C1 segment of cervical spinal cord (tissue), 14 donors: ENCODE measurements at places on chromosomes 4 and X.
A peak's percentile ranks its signal among the peaks of the same experiment; 100 is the strongest.

- DNase-seq = no peak
These were observed 54.2 kb downstream of the SUPT20HL2 start for GRCh38 chrX:24259544-24260240.

- no peak for DNase-seq
These were observed 104.2 kb upstream of the TLR2 start for GRCh38 chr4:153579872-153580271.

DNA sequence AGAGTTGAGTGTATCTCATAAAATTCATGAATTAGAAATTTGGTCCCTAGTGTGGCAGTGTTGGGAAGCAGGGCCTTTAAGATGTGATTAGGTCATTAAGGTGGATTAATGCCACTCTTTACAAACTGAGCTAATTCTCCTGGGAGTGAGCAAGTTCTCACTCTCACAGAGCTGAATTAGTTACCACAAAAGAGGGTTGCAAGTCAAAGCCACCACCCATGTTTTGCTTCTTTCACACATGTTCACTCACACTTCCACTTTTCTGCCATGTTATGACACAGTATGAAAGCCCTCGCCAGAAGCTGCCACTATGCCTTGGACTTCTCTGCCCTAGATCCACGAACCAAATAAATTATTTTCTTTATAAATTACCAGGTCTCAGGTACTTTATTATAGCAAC lies 332.1 kb downstream of the ARAP2 start:
- no peak for DNase-seq

GRCh38 chr4:112516471-112517066 lies 589 bp upstream of the NEUROG2 start:
- DNase-seq = no peak

- DNase-seq = no peak
These were observed 104.1 kb downstream of the INPP4B start for GRCh38 chr4:142741995-142742394.

DNA sequence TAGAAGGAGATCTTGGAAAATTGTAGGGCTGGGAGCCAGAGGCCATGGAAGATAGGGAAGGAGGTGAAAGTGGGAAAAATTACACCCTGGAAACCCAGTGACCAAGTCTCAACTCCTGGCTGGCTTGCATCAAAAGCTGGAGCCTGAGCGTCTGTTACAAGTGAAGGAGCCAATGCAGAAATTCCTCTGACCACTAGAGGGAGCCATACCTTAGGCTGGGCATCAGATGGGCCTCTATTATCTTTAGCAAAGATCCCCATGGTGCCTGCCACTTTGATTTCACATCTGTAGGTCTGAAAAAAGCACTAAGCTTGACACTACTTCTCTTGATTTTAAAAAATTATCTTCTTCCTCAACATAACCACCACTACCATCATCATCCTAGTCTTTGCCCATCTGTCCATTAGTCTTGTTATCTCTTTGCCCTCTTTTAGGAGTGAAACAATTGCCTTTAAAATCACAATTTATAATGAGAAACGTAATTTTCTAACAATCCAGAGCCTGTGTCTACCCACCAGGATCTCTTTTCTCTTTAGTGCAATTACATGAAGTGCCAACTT lies 62.9 kb downstream of the ANAPC4 start:
- DNase-seq = peak; percentile 52

- no peak for DNase-seq
These were observed 3.2 kb upstream of the CPZ start for GRCh38 chr4:8589336-8589735.

- no peak for DNase-seq
These were observed 132.2 kb upstream of the NDP start for GRCh38 chrX:44105228-44105913.

DNA sequence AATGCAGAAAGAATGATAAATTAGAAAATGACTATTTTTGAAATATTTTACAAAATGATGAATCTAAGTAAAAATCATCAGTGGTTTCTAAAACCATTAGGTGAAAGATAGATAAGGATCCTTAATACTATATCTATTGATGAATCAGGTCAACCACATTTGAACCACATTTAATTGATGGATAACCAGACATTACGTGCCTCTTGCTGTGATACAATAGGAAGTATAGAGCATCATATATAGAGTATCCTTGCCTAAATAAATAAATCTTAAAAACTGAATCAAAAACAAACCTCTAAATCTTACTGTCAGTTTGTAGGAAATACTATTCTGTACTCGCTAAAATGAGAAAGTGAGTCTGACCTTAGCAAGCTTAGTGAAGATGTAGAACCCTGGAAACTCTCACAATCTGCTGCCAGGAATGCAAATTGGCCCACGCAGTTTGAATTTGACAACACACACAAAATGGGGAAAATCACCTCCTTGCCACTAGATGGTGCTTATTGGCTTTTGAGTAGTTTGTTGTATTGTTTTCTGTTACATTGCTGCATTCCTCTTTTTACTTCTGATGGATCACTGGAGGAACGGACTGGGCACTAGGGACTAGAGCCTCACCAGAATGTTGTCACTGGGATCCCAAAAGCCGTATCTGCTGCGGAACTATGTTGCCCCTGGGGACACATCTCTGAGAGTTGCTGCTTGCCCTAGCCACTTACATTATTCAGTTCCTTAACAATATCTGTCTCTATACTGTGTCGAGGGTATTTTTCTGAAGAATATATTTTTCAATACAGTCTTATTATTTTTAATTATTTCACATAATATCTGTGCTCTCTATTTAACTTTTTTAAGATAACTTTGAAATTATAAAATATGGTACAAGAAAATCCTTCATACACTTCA lies 25.4 kb upstream of the SLAIN2 start:
- DNase-seq = no peak

DNA sequence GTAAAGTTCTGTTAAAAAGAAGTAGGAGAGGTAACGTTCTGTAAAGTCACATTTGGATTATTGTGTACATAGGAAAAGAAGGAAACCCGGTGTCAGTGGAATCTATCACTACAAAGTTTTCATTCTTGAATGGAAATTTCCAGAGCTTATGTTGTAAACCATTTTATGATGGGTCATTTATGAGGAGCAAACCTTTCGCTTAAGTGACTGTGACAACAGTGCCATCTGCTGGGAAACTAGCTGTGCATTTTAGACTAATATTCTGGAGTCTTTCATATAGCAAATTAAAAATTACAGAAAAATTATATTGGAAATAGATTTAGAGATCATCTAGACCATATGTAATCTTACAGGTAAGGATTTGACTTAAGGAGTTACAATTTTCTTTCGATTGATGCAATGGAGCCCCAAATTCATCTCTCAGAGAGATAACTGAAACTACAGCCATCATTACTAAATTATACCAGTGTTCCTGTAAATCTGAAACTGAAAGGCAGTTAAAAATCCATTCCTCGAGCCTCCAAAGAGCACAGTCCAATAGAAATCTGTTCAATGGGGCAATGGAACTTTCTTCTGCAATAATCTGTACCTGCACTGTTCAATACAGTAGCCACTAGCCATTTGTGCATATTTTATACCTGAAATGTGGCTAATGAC lies 26.9 kb downstream of the ASB9 start:
- no peak for DNase-seq

DNA sequence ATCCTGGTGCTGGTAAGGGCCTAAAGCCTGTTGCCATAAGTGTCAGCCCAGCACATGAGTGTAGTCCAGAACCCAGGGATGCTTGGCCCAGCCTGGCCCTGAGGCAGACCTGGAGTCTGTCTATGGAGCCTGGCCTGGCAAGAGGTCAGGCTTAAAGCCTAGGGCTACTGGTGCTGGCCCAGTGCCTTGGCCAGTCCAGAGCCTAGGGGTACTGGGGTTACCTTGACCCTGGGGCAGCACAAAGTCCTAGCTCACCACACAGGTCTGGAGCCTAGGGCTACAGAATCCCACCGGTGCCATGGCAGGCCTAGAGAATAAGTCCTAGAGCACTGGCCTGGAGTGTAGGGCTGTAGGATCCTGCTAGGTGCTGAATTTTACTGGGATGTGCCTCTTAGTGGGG lies 393.8 kb downstream of the MAGEE1 start:
- DNase-seq = no peak

- DNase-seq = no peak
These were observed 54.5 kb downstream of the CLDN34 start for GRCh38 chrX:10021461-10022272.

DNA sequence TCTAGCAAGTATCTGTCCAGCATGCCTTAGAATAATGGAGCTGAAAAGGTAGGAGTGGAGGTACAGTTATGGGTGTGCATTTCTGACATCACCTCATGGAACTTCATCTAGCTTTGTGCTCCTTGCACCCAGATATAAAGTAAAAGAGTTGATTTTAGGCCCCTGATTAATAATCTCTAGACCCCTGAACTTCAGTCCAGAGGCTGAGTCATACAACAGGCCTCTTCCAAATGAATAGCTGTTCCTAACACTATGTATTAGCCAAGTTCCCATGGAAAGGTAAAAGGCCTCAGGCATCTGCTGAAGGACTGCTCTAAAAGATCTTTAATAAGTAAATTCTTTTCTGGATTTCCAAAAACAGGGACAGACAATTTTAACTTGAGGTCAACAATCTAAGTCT lies 16.2 kb downstream of the TBC1D9 start:
- DNase-seq = no peak

- DNase-seq = no peak
These were observed 4.0 kb upstream of the ZFX start for GRCh38 chrX:24145303-24146186.
